ENCODE measurements at places on chromosomes 7 and 10.
A peak's percentile ranks its signal among the peaks of the same experiment; 100 is the strongest.

DNA sequence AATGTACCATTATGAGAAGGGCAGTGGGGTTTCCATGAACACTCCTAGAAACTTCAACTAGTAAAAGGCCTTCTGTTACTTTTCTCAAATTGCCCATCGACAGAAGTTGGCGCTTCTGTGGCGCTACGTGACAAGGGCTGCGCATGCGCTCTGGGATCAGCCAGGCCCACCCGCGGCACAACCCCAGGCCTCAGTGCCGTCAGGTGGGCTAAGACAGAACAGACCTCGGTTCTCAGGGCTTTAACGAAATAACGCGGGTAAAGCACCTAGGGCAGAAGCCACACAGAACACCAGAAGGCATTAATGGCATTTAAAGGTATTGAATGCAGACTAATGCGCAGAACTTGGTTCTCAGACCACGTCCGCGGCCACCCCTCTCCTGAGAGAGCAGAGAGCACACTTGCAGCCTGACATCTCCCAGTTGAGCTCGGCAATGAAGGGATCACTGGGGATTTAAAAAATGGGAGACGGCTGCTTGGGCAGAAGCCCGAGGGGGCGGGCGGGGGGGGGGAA, 67.6 kb upstream of the CTNNA3 start:
- peak; percentile 62 for DNase-seq

- DNase-seq: peak; percentile 33
Observed at GRCh38 chr10:59865101-59865500, 41.3 kb downstream of the CCDC6 start.

GRCh38 chr7:85520175-85520574, 333.3 kb upstream of the SEMA3D start:
- no peak for DNase-seq

DNA sequence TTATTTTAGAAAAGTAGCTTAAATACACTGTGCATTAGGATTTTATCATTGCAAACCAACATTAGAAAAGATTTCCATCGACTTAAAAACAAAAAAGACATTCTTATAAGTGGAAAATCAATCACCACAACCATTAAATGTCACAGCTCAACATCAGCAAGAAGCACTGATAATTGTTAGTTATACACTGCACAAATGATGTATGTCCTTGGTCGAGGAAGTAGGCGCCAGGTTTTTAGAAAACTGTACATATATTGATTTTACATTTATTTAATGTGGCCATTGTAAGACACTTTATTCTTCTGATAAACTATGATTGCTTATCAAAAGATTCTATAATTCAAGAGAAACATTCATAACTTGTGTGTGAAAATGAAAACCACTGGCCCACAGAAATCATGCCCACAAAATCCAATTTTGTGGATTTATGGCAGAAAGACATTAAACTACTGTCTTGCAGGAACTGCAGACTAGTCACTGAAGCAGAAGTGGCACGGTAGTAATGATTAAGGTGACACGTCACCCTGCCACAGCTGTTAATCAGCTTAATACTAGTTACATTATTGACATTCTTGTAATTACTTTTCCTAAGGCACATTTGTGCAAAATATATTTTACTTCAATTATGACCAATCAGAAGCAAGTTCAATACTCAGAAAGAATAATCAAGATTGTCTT, 79.4 kb downstream of the VPS41 start:
- no peak for DNase-seq

DNA sequence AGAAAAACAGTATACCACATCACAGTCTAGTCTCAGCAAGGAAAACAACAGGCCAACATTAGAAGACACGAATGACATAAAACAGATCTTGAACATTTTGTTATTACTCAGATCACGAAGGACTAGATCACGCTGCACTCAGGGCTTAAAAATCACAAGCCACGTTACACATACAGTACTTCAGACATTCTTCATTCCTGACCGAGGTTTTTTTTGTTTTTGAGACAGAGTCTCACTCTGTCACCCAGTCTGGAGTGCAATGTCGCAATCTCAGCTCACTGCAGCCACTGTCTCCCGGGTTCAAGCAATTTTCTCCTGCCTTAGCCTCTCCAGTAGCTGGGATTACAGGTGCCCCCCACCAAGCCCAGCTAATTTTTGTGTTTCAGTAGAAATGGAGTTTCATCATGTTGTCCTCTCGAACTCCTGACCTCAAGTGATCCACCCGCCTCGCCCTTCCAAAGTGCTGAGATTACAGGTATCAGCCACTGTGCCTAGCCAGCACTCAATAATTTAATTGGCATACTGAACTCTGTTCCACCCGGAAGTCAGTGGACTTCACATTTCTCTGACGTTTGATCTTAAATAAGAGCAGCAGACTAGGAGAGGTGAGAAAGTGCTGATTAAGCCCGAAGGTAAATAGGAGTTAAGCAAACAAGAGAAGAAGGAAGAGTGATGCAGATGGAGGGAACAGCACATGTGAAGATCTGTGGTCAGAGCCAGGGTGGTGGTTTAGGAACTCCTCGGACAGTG, 3.5 kb downstream of the AIMP2 start:
- DNase-seq: no peak

GRCh38 chr7:24741679-24742505, 15.4 kb downstream of the GSDME start:
- DNase-seq: peak; percentile 93

DNA sequence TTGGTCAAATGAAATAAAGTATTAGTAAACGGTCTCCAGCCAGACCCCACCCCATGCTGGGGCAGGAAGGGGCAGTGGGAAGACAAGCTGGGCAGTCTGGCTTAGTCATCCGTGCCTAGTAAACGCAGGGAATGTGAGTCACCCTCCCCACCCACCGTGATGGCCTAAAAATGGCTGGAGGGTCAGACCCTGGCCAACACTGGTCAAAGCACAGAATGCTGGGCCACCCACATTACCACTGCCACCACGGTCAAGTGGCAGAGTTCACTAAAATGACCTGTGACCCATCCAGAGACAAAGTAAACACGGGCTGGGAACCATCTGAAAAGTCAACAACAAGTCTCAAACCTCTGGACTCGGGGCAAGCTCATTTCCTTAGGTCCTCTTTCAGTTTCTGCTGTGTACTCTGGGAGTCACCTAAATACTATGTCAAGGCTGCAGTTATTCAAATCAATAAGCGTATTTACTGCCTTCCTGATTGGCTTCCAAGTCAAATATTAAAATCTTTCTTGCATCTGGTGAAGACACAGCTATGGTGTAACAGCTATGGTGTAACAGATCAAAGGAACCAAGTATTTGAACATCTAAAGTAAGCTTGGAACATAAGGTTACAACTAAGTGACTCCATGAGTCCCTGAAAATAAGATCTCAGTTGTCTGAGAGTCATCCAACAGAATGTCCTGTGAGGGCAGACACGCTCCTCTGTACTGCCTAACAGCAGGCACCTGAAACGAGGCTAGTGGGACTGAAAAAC, 3.0 kb downstream of the ZFAND2A start:
- no peak for DNase-seq

GRCh38 chr10:113539789-113540188, 13.1 kb upstream of the HABP2 start:
- peak; percentile 30 for DNase-seq

GRCh38 chr7:117872561-117873309, 506 bp downstream of the CTTNBP2 start:
- DNase-seq: no peak

GRCh38 chr10:58072634-58073033, 195.1 kb downstream of the IPMK start:
- no peak for DNase-seq

DNA sequence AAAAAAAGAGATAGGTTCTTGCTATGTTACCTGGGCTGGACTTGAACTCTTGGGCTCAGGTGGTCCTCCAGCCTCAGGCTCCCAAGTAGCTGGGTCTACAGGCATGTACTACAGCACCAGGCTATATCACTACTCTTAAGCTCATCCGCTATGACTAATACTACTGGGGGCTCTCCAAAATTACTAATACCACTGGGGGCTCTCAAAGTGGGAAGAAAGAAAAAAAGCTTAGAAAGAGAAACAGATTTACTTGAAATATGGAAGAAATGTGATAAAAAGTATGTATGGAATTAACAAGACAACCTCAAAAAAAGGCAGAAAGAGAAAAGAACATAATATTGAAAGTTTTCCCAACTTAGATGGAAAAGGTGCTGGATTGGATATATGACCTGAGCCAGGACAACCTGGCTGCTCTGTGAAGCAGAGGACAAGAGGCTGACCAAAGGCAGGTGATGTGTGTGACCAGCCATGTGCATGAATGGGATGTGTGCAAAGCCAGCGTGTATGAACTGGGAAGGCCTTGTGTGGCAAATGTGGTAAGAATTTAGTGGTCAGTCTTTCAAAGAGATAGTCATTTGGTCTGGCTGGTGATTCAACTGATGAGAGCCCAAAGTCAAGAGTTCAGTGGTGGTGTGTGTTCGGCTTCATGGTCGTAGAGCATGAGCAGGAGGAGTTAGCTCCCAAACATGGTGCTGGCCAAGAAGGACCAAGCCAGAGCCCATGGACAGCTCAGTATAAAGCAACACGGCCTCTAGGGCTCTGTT, 232.4 kb upstream of the KLF14 start:
- DNase-seq: no peak

DNA sequence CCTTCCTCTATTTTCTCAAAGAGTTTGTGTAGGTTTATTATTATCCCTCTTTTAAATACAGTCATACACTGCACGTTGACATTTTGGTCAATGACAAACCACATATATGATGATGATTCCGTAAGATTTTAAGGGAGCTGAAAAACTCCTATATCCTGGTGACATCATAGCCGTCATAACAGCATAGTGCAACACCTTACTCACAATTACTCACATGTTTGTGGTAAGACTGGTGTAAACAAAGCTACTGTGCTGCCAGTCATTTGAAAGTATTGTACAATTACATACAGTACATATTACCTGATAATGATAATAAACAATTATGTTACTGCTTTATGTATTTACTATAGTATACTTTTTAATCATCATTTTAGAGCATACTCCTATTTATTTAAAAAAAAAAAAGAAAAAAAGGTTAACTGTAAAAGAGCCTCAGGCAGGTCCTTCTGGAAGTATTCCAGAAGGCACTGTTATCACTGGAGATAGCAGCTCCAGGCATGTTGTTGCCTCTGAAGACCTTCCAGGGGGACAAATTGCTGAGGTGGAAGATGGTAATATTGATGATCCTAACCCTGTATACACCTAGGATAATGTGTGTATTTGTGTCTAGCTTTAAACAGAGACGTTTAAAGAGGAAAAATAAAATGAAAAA, 123.3 kb upstream of the CDK1 start:
- peak; percentile 28 for DNase-seq

All from fibroblast of pulmonary artery (primary cell).